ENCODE measurements at places on chromosomes 11 and 22.

GRCh38 chr11:58958500-58958899 lies 19.2 kb downstream of the GLYATL1 start:
- DNase-seq, result peak; percentile 73

GRCh38 chr11:3104051-3104714 lies 47.0 kb upstream of the CARS1 start:
- DNase-seq, result no peak

DNA sequence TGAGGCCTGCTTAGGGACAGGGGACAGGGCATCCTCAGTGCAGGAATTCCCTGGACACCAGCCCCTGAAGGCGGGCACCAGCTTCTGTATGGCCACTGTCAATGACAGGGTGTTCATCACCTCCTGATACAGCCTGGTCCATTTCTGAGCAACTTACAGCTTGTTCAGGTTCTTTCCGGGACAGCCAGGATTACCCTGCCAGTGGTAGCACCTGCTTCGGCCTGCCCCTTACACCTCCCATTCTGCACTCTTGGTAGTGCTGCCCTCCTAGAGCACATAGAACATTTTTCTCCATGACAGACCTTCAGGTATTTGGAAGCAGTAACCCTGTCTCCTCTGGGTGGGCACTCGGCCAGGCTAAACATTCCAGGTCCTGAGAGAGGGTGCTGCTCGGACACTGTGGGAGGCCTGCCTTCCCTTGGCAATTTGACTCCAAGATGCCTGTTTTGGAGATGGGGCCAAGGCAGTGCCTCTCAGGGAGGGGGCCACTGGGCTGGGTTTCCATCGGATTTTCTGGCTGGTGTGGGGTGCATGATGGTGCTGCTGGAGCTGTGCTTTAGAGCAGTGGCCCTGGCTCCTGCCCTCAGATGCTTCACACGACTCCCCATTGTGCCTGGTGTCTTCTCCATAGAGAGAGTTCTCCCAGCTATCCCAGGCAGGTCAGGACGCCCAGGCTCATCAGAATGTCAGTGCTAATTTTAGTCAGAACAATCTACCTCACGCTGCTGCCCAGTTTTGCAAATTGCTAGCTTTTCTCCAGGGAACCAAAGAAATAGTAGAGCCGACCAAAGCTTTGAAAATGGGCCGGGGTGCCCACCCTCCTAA lies 1.2 kb downstream of the GAL3ST3 start:
- no peak for DNase-seq

DNA sequence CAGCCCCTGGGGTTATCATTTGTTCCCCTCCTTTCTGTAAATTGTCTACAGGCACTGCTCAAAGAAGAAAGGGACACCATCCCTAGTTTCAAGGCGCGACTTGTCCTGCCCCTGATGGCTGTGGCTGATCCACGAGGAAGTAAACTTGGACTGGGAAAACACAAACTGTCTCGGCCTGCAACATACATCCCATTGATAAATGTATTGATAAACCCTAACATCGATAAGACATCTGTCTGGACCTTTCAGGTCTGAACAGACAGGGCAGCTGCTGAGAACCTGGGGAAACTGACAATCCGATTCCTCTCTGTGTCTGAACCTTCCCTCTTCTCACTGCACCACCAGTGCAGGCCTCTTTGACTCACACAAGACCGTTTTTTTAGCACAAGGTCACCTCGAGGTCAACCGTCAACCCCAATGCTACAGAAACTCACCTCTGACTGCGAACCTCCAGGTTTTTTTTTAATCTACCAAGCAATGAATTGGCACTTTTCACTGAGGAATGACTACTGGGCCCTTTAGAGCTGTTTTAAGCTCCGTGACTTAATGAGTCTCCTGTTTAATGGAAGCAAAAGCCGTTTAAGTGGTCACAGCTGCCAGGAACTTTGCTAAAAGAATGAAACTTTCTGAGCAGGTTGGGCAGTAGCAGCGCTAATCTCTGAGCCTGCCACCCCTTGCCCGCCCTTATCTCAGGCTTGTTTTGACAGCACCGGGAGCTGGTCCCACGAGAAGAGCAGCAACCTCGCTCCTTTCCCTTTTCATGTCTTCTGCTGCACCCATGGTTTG lies 203.8 kb upstream of the TMEM45B start:
- no peak for DNase-seq

GRCh38 chr11:8786933-8787332 lies 104.3 kb downstream of the RPL27A start:
- DNase-seq, result peak; percentile 31

Data from GM23338 (cell line).